Thoracic aorta (tissue), 2 donors: ENCODE measurements at places on chromosomes 4 and X. TPM values are rescaled to one million over a fixed set of nuclear protein-coding genes. Genes with fewer than 3 reads are reported as not detected.

DNA sequence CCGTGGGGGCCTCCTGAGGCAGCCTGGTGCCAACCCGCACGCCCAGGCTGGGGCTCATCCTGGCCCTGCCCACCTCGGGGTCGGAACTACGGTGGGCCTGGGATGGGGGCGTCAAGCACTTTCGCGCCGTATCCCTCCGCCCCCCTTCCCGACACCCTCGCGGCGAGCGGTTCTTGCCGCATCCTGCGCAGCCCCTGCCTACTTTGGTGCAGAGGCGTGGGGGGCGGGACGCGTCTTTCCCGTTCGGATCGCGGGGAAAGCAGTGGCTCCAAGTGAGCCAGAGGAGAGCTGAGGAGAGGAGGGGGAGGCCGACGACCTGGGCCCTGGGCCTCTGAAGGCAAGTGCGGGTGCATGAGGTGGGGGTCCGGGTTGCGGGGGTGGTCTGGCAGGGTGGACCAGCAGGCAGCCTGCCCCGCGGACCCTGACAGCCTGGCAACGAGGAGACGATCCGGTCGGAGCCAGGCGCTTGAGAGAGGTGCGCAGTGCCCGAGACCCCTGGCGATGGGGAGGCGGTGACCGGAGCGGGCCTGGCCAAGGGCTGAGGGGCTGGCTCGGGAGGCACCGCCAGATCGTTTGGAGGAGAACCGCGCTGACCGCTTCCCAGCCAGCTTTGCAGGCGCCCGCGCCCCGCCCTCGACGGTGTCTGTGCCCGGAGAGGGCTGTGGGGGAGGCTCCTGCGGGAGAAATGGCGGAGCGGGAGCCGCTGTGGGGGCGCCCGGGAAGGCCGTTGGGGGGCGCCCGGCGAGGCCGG, at the start of gene GPRASP2:
Gene GPRASP2 (plus strand): TSS at position 233 of the 751 bp plus-strand sequence. CDS start 2,422 bp downstream, outside the sequence.
- DNase-seq: no peak

DNA sequence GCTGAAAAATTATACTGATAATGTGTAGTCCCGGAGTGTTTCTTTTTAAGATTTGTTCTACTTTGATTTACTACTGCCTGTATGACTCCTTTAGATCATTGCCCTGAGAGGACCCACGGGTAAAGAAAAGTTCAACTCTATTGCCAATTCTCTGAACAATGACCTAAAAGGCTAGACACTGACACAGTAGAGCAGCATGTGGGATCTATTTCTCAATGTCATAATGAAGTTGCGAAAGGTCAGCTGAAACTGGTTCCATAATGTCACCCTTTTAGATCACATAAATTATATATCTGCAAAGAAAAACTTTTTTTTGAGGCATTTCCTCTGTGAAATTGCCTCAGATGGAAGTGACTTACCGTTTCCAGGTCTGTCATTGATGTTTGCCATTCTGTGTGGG, 67.4 kb downstream of the GLRB start:
- DNase-seq: no peak

DNA sequence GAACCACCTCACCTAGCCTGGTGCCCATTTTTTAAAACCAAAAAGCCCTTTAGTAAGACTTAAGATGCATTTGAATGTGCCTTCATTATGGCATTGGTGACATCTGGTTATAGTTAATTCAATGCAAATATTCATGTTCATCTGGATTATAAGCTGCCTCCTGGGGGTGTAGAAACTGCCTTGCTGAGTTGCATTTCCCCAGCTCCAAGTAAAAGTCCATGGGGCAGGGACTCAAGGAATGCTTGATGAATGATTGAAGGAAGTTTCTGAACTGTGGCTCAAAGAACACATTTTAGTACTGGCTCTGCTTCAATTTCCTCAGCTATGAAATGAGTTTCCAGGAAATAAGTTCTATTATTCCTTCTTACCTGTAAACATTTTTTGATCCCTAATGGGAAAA, 18.5 kb upstream of the RBM47 start:
- no peak for DNase-seq

DNA sequence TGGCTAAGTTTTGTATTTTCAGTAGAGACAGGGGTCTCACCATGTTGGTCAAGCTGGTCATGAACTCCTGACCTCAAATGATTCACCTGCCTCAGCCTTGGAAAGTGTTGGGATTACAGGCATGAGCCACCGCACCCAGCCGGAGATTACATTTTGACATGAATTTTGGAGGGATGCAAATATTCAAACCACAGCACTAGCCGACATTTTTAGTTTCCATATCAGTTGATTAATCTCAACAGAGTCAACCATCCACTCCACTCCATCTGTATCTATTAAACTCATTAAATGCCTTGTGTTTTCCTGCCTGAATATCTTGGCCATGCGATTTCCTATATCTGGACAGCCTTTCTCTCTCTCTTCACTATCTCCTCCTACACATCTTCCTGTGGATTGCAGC, 64.1 kb upstream of the PDGFRA start:
- no peak for DNase-seq

GRCh38 chrX:13000301-13000811, 25.4 kb downstream of the TMSB4X start:
- no peak for DNase-seq

- DNase-seq: no peak
These were observed 16.8 kb downstream of the MAN2B2 start for GRCh38 chr4:6591781-6592180.

GRCh38 chrX:154308108-154308946, 12.7 kb downstream of the TKTL1 start:
- DNase-seq: peak; percentile 7

GRCh38 chr4:40848940-40849339, 99.2 kb downstream of the NSUN7 start:
- no peak for DNase-seq

DNA sequence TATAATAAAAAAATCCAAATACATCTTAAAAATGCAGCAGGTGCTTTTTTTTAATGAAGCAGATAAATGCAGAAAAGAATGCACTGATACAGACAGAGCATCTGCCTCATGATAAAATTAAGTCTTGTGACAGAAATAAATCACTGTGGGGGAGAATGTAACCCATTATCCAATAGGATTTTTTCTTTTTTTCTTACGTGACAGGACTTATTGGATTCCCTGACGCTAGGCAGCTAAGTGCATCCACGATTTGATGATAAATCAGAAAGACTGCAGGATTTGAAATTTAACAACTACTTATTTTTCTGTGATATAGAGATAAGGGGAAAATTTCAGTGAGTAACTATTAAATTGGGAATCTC, 110.6 kb upstream of the PPARGC1A start:
- no peak for DNase-seq

GRCh38 chr4:179292468-179292867, 1850.2 kb upstream of the AGA start:
- no peak for DNase-seq

DNA sequence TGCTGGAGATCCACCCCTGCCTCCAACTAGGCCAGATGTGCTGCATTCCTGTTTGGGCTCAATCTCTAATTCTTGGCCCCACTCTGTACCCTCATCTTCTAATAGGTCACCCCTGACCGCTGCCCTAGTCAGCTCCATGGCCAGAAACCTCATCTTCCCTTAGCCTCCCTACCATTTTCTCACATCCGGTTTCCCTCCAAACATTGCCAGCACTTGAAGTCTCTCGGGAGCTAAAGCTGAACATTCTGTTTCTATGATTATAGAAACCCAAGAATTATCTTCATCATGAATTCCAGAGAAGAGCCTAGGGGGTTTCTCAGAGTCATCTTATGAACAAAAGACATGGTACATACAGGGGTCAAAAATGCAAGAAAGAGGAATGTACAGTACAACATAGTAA, 179.7 kb downstream of the AMELX start:
- DNase-seq: no peak

- no peak for DNase-seq
These were observed 1084.2 kb upstream of the TENM3 start for GRCh38 chr4:181158971-181159370.

AADAT gene
- 13.5 TPM for total RNA-seq

RIPPLY1 gene
- not detected for total RNA-seq

PROM1 gene
- 3.2 TPM for total RNA-seq

ARAP2 gene
- 8.3 TPM for total RNA-seq

UGT2B17 gene
- not detected for total RNA-seq
